ENCODE measurements at places on chromosomes 16 and 17. TPM values are rescaled to one million over a fixed set of nuclear protein-coding genes. Genes with fewer than 3 reads are reported as not detected.
A peak's percentile ranks its signal among the peaks of the same experiment; 100 is the strongest.

The FAM117A gene
- total RNA-seq, result 24.2 TPM

The LRRC37A gene
- 9.4 TPM for total RNA-seq

The MT1F gene
- 16.6 TPM for total RNA-seq

The LGALS3BP gene
- 128 TPM for total RNA-seq

The ZNF785 gene
- 11.8 TPM for total RNA-seq

DNA sequence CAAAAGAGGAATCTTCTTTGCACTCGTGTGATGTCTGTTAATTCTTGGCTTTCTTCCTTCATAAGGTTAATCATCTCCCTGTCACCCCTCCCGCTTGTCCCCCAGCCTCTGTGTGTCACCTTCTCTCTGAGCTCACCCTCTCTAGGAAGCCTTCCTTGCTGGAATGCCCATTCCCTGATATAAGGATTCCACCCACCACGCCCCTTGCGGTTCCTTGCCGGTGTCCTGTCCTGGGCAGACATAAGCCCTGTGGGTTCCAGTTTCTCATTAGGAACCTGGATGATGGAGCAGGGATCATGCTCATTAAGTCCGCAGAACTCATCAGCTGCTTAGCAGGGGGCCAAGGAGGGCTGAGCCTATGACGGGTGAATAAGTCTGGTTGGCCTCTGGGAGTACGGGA lies 559.3 kb downstream of the MAF start:
- H3K36me3 ChIP-seq, result no peaks in the 10 kb centered on the region
- H3K4me1 ChIP-seq, result no peaks in the 10 kb centered on the region
- no peak overlapping the region for H3K4me3 ChIP-seq
- H3K27ac ChIP-seq, result no peak overlapping the region

- no peaks in the 10 kb centered on the region for H3K36me3 ChIP-seq
- H3K4me3 ChIP-seq, result no peak overlapping the region
- no peak overlapping the region for H3K27ac ChIP-seq
- no peak for DNase-seq
These were observed 14.5 kb upstream of the TNFRSF13B start for GRCh38 chr17:16986391-16986790.

DNA sequence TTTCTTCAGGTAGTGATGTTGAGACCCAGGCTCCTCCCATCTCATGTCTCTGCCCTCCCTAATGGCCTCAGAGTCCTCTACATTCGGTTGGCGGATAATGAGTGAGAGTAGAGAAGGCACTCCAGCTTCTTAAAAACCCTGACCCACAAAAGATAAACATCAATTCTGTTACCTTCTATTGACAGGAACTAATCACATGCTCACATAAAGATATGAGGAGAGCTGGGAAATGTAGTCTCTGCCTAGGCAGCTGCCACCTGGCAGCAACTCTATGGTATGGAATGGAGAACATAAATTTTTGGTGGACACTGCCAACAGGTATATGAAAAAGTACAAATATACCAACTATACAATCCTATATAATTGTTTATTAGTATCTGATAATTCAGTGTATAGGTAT lies 110.7 kb upstream of the HLF start:
- H3K4me1 ChIP-seq, result no peaks in the 10 kb centered on the region
- H3K27ac ChIP-seq, result no peak overlapping the region
- no peaks in the 10 kb centered on the region for H3K36me3 ChIP-seq
- DNase-seq, result no peak
- no peaks in the 10 kb centered on the region for H3K27me3 ChIP-seq

DNA sequence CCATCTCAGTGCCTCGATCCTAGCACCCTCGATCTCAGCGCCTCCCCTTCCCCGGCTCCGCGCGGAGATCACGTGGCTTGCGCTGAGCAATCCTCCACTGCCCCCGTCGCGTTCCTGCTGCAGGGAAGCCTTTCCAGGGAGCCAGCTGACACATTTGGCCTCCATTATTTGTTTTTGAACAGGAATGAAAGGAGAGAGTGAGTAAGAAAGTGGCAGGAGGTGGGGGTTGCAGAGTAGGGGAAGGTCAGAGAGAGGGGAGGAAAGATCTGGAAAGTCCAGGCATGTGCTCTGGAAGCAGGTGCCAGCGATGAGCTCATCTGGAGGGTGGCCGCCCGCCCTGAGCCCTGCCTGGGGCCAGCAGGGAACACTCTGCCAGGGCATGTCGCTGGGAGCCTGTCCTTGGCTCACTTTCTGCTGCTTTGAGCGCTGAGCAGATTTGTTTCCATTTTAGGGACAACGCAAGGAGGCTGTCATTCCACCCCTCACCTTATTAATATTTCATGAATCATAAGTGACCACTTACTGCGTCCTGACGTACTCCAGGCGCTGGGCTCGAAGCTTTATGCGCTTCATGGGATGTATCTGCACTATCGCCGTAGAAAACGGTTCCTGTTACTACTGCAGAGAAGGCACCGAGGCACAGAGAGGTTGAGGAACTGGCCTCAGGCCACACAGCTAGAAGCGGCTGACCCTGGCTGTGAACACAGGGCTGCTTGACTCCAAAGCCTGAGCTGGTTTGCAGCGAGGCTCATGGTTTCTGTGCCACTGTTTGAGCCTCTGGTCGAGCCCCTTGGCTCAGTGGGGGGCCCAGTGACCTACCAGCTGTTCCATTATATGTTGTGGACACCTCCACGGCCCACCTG lies 283.1 kb downstream of the SEC14L1 start:
- no peak overlapping the region for H3K4me3 ChIP-seq
- peak; percentile 93 for DNase-seq
- H3K4me1 ChIP-seq, result peaks cover 100% of the 10 kb centered on the region
- H3K36me3 ChIP-seq, result no peaks in the 10 kb centered on the region
- H3K27me3 ChIP-seq, result no peaks in the 10 kb centered on the region

GRCh38 chr17:35809855-35810461 lies 674 bp downstream of the TAF15 start:
- H3K27ac ChIP-seq, result peak overlapping the region; percentile 98
- H3K4me1 ChIP-seq, result peaks cover 35% of the 10 kb centered on the region
- no peak for DNase-seq
- peak overlapping the region; percentile 88 for H3K4me3 ChIP-seq
- no peaks in the 10 kb centered on the region for H3K27me3 ChIP-seq

- no peaks in the 10 kb centered on the region for H3K36me3 ChIP-seq
- no peak overlapping the region for H3K4me3 ChIP-seq
- DNase-seq, result no peak
- peaks cover 30% of the 10 kb centered on the region for H3K27me3 ChIP-seq
- no peaks in the 10 kb centered on the region for H3K4me1 ChIP-seq
- H3K27ac ChIP-seq, result no peak overlapping the region
These were observed 31.8 kb downstream of the MRPS23 start for GRCh38 chr17:57818066-57818465.

GRCh38 chr17:48102043-48102750 lies 919 bp upstream of the CBX1 start:
- no peaks in the 10 kb centered on the region for H3K36me3 ChIP-seq
- peak overlapping the region; percentile 96 for H3K4me3 ChIP-seq
- no peak for DNase-seq
- H3K27me3 ChIP-seq, result no peaks in the 10 kb centered on the region
- no peak overlapping the region for H3K27ac ChIP-seq

- no peak overlapping the region for H3K4me3 ChIP-seq
- no peak overlapping the region for H3K27ac ChIP-seq
- no peaks in the 10 kb centered on the region for H3K36me3 ChIP-seq
- DNase-seq, result no peak
These were observed 114.4 kb downstream of the XYLT1 start for GRCh38 chr16:17356243-17356933.

- no peaks in the 10 kb centered on the region for H3K27me3 ChIP-seq
- H3K36me3 ChIP-seq, result no peaks in the 10 kb centered on the region
- H3K4me3 ChIP-seq, result no peak overlapping the region
- H3K27ac ChIP-seq, result no peak overlapping the region
- no peak for DNase-seq
- H3K4me1 ChIP-seq, result no peaks in the 10 kb centered on the region
These were observed 40.6 kb upstream of the HAS3 start for GRCh38 chr16:69064764-69065313.

- H3K4me1 ChIP-seq, result no peaks in the 10 kb centered on the region
- no peak for DNase-seq
- no peak overlapping the region for H3K4me3 ChIP-seq
- H3K36me3 ChIP-seq, result peaks cover 75% of the 10 kb centered on the region
- no peaks in the 10 kb centered on the region for H3K27me3 ChIP-seq
- H3K27ac ChIP-seq, result no peak overlapping the region
These were observed 48.1 kb downstream of the YWHAE start for GRCh38 chr17:1351971-1352370.

GRCh38 chr16:54712866-54713265 lies 217.8 kb upstream of the IRX5 start:
- H3K27ac ChIP-seq, result no peak overlapping the region
- H3K27me3 ChIP-seq, result no peaks in the 10 kb centered on the region
- DNase-seq, result no peak
- H3K4me3 ChIP-seq, result no peak overlapping the region

- no peak overlapping the region for H3K4me3 ChIP-seq
- H3K36me3 ChIP-seq, result no peaks in the 10 kb centered on the region
- H3K4me1 ChIP-seq, result peaks cover 10% of the 10 kb centered on the region
- no peaks in the 10 kb centered on the region for H3K27me3 ChIP-seq
- DNase-seq, result no peak
These were observed 6.0 kb upstream of the PRDM7 start for GRCh38 chr16:90083139-90083538.

GRCh38 chr17:30997842-30998241 lies 27.0 kb downstream of the RNF135 start:
- H3K27ac ChIP-seq, result no peak overlapping the region
- H3K27me3 ChIP-seq, result no peaks in the 10 kb centered on the region
- H3K36me3 ChIP-seq, result peaks cover 73% of the 10 kb centered on the region
- no peaks in the 10 kb centered on the region for H3K4me1 ChIP-seq

DNA sequence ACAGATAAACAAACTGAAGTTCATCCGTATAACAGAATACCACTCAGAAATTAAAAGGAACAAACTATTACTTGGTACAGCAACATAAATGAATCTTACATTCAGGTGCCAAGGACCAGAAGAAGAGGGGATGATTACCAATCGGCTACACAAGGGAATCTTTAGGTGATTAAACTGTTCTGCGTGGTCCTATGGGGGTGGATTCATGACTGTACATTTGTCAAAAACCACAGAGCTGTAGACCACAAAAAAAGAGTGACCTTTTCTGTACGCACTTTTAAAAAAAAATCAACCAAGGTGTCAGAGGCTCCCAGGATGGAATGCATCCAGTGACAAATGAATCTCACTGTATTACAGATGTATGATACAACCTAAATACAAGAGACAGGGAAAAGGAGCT lies 110.8 kb downstream of the CDYL2 start:
- H3K36me3 ChIP-seq, result no peaks in the 10 kb centered on the region
- H3K4me1 ChIP-seq, result no peaks in the 10 kb centered on the region
- no peak for DNase-seq
- H3K4me3 ChIP-seq, result no peak overlapping the region
- H3K27me3 ChIP-seq, result no peaks in the 10 kb centered on the region

GRCh38 chr17:71145486-71145885 lies 975.3 kb upstream of the SOX9 start:
- H3K4me3 ChIP-seq, result no peak overlapping the region
- H3K36me3 ChIP-seq, result no peaks in the 10 kb centered on the region
- H3K4me1 ChIP-seq, result no peaks in the 10 kb centered on the region
- no peak for DNase-seq
- H3K27me3 ChIP-seq, result no peaks in the 10 kb centered on the region

GRCh38 chr17:17041018-17041521 lies 1.2 kb upstream of the MPRIP start:
- no peaks in the 10 kb centered on the region for H3K36me3 ChIP-seq
- H3K27ac ChIP-seq, result peak overlapping the region; percentile 72
- no peak overlapping the region for H3K4me3 ChIP-seq

DNA sequence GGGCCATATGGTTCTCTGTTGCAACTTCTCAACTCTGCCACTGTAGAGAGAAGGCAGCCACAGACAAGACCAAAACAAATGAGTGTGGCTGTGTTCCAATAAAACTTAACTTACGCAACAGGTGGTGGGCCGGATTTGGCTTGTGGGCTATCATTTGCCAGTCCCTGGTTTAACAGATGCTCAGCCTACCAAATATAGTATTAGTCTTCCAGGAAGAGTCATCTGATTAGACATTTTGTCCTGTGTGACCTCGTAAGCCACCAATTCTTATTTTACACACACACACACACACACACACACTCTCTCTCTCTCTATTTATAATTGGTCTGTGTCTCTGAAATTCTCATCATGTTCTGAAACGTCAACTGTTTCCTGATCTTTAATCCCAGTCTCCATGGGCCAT lies 245.9 kb downstream of the XYLT1 start:
- no peaks in the 10 kb centered on the region for H3K36me3 ChIP-seq
- peak overlapping the region; percentile 19 for H3K27ac ChIP-seq
- H3K4me1 ChIP-seq, result peaks cover 27% of the 10 kb centered on the region

DNA sequence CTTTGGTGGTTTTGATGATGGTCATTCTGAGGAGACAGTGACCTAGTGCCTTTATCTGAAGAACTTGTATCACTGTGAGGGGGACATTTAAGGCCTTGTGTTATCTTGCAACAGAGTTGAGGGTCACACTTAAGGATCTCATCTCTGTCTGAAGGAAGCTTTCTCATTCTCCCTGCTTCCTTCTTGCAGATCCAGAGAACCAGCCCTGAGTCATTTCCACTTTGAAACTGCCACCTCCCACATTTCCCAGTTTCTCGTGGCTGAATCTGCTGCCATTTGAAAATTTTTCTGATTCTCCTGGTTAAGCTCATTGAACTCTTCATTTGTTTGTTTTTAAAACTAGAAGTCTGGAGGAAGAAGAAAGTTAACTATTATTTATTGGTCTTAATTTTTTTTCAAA lies 190.2 kb upstream of the CDH11 start:
- no peaks in the 10 kb centered on the region for H3K36me3 ChIP-seq
- DNase-seq, result no peak
- H3K4me1 ChIP-seq, result peaks cover 3% of the 10 kb centered on the region
- no peaks in the 10 kb centered on the region for H3K27me3 ChIP-seq
- no peak overlapping the region for H3K27ac ChIP-seq

DNA sequence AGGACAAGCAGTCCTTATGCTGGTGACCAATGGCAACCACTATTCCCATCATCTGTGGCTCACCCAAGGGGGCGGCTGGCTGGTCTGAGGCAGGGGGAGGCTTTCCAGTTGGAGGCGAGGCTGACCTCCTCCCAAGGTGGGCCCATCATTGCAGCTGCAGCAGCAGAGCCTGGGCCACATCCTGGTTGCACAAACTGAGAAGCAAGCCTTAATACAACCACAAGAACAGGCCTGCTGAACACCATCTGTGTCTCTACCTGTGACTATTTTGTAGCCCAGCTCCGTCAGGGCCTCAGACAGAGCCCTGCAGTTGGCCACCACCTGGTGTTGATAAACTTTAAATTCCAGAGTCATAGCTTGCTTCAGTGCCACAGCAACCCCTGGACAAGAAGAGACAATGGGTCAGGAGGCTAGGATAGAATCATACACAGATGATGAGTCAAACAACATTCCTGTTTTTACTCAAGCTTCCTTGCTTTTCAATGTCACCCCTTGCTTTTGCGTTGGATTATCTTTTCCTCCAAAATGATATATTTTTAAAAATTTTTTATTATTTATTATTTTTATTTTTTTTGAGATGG lies 17.9 kb downstream of the SMCR8 start:
- peaks cover 95% of the 10 kb centered on the region for H3K36me3 ChIP-seq
- H3K4me3 ChIP-seq, result no peak overlapping the region

GRCh38 chr17:61556224-61557188 lies 34.5 kb downstream of the NACA2 start:
- no peak overlapping the region for H3K27ac ChIP-seq
- H3K27me3 ChIP-seq, result peaks cover 20% of the 10 kb centered on the region
- no peak for DNase-seq
- H3K36me3 ChIP-seq, result no peaks in the 10 kb centered on the region
- no peaks in the 10 kb centered on the region for H3K4me1 ChIP-seq
- H3K4me3 ChIP-seq, result no peak overlapping the region

All from suprapubic skin (tissue), 4 donors.